ENCODE measurements at places on chromosomes 3 and 15.
A peak's percentile ranks its signal among the peaks of the same experiment; 100 is the strongest.

DNA sequence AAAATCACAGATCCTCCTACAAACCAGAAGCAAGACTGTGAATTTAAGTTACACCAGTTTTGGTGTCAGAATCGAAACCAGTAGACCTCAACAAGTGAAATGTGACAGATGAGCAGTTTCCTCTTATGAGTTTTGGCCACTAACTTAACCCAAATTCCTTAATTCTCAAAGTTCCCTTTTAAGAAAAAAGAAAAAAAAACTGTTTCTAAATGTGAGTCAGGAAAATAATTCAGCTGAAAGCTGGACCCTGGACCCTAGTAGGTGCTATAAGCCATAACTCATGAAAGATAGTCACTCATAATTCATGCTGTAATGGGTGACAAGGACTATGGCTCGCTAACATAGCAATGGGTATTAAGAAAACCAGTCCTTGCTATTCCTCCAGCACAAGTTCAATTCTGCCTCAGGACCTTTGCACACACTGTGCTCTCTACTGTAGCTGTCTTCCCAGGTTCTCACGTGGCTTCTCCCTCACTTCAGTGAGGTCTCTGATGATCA, 9.0 kb upstream of the THRB start:
- DNase-seq = no peak

GRCh38 chr3:9862391-9863057, 17.5 kb downstream of the CIDEC start:
- DNase-seq = peak; percentile 40

DNA sequence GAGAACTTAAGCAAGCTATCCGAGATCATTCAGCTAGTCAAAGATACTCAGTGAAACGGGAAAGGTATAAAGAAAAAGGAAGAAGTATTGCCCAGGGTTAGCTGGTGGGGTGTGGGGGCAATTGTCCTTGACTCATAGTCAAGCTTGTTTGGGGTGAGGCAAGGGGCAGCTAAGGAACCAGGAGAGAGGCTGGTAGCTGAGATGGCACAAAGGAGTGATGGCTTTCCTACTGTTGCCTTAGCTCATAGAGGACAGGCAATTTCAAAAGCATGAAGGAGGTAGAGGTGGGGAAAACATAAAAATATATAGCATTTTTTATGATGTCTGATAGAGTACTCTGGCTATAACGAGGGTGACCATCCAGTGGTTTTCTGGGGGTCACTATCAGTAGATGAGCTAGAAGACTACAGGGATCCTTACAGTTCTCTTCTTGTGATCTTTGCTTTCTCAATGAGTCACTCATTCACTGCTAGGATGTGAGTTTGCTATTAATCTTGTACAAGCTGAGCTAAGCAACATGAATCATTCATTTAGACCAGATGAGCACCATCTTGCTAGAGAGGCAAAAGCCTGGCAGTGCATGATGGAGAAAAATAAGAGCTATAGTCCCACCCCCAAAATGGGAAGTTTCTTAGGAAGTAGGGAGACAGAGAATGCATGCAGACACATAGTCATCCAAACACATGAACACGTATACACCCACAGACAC, 207.1 kb upstream of the PFN2 start:
- DNase-seq = no peak

DNA sequence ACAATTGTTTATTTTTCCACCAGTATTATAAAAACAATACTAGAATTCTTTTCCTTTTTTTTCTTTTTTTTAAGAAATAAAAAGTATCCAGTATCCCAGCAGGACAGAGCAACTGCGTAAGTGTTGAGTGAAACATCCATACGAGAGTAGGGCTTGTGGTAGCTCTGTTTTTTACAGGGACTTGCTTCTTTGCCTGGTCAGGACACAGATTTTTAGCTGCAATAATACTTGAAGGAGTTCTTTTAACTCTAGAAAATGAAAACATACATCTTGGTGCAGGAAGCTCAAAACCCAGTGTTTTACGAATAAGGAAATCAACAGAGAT, 297.7 kb upstream of the NR2E3 start:
- no peak for DNase-seq

GRCh38 chr15:52111517-52112202, 915 bp downstream of the BCL2L10 start:
- no peak for DNase-seq

DNA sequence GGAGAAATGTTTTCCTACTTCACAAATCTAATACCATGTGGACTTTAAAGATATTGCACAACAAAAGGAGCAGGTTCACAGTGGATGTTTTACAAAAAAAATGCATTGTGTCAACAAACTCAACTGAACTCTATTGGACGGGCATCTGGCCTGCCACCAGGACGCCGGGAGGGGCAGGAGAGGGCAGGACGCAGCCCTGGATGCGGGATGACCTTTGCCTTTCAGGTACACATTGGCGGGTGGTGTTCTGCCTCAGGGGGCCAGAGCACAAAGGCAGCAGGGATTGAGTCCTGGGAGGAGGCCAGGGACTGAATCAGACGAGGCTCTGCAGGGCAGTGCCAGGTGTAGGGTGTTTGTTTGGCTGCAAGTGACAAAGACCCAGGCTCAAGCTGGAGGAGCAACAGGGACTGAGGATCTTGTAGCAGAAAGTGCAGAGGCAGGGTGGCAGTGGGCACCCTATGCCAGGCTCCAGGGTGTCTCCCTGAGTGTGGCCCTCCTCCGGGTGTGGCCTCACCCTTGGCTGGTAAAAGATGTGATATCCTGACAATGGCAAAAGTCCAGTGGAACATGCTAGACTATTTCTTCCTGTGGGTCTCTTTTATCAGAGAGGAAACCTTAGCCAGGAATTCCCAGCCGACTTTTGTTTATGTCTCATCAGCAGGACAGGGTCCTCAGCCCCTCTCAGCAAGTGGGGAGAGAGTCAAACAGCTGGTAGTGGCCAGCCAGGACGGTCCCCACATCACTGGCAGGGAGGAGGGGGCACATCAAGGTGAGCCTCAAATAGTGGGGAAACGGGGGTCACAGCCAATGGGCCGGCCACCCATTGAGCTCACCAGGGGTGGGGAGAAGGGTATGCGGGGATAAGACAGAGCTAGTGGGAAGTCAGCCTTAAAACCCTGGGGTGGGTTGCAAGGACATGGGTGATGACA, 29.7 kb upstream of the KLF13 start:
- DNase-seq = no peak

DNA sequence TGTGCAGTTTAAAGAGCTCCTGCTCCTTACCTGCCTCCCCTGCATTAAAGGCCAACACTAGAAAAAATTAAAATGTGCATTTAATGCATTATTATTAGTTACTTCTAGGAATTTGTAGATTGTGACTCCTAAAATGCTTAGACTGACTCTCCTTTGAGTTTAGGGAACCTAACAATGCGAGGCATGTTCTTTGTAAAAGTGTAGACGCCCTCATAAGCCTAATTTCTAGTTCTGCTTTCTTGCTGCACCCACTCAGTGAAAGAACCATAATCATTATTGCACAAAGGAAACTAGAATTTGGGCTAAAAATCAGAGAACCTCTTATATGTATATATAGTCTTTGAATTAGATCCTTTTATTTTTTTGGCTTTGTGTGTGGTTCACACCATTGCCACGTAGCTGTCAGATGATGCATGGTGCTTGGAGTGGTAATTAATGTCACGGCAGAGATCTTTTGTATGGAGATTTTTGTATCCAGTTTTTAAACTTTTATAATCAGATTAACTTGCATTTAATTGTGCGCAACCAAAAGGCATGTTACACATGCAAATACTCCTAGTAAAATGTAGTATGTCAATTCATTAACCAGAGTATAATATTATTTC, 710 bp downstream of the ABHD10 start:
- no peak for DNase-seq

DNA sequence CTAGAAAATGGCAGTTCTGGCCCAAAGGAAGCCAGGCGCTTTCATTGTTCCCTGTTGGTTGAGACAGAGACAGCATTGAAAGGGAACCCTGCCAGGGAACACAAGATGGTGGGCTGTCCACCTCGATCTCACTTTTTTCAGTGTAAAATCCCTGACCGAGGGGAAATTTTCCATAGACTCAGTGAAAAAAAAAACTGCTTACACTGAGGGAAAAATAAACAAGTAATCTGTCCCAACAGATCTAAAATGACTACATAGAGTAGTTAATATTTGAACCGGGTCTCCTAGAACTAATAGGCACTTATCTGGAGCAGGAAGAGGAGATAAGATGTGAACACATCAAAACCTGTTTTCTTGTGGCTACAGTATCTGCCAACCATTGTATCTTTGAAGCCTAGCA, 763.4 kb upstream of the GOLIM4 start:
- no peak for DNase-seq

- DNase-seq = no peak
These were observed 55.0 kb upstream of the PTX3 start for GRCh38 chr3:157381606-157382005.

GRCh38 chr3:160069986-160070385, 81.4 kb downstream of the IL12A start:
- DNase-seq = no peak
